NCI-H2171 (cell line): ENCODE measurements at places on chromosomes 2 and 18.

- peak; percentile 1 for DNase-seq
Observed at GRCh38 chr2:37168217-37168981, 11.6 kb upstream of the EIF2AK2 start.

DNA sequence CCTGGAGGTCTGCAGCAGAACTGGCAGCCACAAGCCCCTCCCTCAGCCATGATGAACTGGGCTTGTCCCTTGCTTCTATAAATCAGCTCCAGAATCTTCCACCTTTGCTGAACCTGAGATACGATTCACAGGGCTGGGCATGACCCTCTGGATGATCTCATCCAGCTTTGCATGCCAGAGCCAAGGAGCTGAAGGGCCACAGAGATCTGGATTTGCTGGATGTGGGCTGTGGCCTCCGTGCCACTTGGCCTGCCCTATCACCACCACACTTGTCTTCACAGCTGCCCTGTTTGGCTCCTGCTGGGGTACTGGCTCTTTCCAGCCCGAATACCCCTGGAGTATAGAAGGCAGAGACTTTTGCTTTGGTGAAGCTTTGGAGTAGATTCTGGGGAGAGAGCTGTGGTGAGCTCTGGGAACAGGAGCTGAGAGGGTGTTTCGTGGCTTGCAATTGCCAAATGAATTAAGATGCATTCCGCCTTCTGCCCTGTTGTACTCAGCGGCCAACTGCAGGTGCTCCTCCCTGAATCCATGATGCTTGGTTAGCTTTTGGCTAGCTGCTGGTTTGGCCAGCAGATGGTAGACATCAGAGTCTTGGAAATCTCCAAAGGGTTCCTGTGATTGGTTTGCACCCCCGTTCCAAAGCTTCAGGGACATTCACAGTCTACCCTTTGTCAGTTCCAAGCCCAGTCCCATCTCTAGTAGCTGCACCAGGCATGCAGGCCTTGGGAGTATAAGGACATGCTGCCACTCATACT is 30.9 kb upstream of the GIGYF2 start:
- DNase-seq = no peak

DNA sequence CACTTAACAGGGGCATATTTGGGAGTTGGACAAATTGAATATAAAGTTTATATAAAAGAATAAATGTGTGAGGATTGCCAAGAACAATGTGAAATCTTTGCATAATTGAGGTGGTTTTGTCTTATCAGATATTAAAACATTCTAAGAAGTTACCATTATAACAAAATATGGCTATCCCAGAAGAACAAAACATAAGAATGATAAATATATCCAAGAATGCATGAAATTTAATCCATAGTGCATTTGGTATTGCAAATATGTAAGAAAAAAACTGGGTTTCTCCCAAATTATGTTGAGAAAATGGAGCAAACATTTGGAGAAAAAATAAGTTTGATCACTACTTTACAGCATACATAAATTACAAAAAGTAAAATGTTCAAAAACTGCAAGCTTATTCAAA is 562.4 kb downstream of the RNF144A start:
- no peak for DNase-seq

DNA sequence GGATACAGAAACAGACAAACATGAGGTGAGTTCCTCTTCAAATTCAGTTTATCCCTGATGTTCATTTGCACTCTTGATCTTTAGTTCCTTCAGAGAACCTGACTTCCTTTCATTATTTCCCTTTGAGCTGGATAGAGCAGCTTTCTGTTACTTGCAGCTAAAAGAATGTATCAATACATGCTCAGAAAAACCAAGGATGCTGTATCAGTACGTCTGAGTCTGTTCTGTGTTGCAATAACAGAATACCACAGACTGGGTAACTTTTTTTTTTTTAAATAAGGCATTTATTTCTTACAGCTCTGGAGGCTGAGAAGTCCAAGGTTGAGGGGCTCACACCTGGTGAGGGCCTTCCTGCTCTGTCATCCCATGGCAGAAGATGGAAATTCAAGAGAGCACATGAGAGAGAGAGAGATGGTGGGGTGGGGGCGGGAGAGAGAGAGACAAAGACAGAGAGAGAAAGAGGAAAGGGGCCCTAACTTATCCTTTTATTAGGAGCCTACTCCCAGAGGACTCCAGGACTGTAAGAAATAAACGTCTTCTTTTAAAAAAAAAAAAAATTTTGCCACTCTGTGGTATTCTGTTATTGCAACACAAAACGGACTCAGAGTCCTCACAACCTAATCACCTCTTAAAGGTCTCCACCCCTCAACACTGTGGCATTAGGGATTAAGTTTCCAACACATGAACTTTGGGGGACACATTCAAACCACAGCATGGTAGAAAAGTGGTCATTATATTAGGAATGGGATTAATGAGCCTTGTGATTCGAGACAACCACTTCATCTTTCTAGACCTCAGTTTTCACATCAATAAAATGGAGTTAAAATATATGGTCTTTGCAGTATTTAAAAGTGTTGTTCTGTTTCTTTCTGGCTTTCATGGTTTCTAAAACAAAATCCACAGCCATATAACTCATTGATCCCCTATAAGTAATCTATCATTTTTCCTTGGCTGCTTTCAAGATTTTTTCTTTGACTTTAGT is 18.4 kb upstream of the SELENOI start:
- DNase-seq = no peak

DNA sequence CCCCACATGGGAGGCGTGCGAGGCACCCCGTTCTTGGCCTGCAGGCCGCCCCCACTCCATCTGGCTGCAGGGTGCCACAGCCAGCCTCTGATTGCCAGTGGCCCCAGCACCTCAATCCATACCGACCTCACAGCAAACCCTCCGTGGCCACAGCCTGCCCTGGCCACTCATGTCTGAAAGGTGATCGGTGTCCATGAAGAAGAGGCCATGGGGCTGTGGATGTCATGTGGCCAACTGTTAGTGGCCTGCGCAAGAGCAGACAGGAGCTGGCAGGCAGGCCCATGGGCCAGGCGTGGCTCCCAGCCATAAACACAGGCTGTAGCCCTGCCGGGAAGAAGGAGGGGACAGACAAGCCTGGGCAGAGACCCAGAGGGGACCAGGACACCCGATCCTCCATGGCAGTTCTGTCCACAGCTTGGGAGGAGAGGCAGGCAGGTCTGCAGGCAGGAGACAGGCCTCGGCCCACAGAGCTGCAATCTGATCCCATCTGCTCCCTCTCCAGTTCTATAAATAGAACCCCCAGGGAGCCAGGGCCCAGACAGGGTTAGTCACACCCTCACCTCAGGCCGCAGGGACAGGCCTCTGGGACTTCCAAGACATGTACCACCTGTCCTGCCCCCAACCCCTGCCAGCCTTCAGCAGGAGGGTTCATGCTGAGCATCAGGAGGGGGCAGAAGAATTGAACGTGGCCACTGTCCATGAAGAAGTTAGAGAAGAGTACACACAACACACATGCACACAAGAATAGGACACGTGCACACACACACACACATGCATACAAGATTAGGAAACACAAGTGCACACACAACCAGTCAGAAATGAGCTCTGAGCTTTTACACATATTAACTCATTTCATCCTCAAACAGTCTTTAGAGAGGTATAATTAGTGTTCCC is 16.9 kb downstream of the STEAP3 start:
- peak; percentile 91 for DNase-seq

GRCh38 chr2:75431763-75432162 is 129.0 kb downstream of the EVA1A start:
- DNase-seq = no peak

DNA sequence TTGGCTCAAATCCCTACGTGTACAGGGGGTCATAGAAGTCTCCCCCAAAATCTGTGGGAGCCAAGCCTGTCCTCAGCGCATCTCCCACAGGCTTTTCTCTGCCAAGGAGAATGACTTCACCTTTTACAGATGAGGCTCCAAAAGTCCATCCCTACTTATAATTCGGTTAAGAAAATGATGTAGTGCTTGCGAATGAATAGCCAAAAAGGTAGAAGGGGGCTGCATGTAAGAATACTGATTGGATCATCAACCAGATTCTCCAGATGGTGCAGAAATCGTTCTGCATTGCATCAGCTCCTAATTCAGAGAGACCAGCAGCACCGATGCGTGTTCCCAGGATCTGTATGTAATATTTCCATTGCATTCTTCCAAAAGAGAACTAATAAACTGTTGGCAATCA is 91.9 kb downstream of the EPHA4 start:
- DNase-seq = no peak
